ENCODE measurements at places on chromosomes 5 and 9.

DNA sequence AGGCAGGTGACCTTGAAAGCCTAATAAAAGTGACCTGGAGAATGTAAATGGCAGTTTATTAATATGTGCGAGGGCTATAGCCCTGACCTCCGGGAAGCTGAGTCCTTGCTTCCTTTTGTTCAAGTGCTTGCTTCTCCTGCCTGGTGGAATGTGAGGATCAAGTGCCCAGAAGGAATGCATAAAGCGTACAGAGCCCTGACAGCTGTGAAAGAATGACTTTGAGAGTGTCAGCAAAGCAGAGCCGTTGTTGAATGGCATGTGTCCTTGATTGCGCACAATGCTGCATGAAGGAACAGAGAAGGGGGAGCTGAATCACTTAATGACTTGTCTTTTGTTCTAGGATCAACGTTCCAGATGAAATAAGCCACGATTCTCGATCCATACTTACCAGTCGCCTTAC is 133.0 kb downstream of the SLF1 start:
- no peak for DNase-seq

- DNase-seq = no peak
These were observed 371.2 kb upstream of the RORB start for GRCh38 chr9:74125941-74126340.

DNA sequence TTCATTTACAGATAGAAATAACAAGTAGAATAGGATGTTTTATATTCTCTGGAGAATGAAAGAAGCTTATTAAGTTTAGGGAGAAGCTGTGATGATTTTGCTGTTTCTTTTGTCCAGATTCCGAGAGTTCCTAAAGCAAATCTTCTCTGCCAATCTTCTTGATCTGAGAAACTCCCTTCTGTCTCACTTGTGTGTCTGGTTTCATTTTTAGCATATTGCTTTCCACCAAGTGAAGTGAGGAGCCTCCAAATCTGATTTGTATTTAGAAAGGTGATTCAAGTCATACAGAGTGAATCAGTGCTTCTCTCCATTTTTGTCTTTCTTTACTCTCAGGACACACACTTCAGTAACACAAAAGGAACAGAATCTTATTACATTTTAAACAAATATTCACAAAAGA is 48.4 kb downstream of the STX17 start:
- DNase-seq = no peak

- DNase-seq = no peak
These were observed 77.4 kb downstream of the SEC61B start for GRCh38 chr9:99299211-99300102.

GRCh38 chr9:4463824-4464223 is 26.4 kb upstream of the SLC1A1 start:
- DNase-seq = no peak

DNA sequence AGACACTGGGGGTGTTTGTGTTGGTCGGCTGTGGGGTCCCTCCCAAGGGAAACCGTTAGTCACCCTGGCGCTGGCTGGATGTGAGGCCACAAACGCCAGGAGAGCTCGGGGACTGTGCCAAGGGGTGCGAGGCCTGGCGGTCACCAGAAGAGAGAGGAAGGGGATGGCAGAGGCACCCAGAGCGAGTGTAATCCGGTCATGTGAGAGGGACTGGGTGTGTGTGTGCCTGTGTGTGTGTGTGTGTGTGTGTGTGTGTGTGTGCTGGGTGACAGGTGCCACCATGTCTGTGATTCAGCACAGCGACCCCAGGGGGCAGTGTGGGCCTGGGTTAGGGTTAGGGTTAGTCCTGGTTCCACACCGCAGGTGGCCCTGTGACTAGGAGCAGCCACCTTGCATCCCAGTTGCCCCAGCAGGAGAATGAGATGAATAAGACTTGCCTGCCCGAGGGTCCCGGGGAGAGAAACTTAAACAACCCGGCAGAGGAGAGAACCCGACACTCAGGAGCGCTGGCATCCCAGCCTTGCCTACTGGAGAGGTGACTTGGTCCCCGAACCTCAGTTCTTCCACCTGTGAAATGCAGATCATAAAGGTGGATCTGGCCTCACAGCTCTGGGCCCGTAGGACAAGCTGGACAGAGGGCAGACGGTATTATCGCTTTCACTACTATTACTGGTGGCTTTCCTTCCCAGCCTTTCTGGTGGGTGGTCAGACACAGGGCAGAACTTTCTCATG is 1.4 kb upstream of the ADAMTSL2 start:
- DNase-seq = peak; percentile 70

DNA sequence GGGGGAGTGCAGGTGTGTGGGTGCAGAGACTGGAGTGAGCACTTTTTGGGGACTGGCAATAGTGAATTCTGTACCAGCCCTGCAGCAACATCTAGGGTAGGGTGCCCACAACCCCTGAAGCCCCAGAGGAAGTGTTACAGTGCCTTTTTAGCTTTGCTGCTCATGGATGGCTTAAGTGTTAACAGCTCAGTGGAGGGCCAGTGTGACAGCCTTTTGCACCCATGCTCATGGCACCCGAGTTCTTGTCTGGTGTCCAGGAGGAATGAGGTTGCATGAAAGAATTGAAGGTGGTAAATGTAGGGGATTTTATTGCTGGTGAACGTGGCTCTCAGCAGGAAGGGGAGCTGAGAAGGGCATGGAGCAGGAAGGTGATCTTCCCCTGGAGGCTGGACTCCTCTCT is 107.3 kb downstream of the MRPL36 start:
- no peak for DNase-seq

DNA sequence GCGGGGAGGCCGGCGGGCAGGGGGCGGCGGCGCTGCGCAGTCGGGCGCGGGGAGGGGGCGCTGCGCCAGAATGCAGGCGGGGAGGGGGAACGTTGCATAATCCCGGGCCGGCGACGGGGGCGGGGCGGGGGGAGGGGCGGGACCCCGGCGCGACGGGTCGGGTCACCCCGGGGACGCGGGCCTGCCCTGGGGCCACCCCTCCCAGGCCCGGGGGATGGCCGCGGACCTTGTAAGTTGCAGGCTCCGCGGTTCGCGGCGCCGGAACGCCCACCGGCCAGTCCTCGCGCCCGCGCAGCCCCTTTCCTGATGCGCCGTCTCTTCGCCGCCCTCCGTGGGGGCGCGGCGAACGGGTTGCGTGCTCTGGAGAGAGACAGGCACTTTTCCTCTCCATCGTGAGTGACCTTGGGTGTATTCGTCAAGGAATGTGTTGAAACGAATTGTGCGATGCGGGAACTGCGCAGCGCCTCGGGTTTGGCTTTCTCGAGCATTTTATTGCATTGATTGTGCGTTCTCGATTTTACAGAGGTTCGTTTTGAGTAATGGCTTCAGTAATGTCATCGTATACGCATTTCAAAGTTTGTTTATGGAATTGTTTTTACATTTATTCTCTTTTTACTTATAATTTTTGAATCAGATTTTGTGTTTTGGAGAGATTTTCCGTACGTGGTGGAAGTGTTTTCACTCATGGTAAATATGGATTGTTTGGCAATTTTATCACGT is 802 bp downstream of the SPIN1 start:
- peak; percentile 28 for DNase-seq

- no peak for DNase-seq
These were observed 47.7 kb upstream of the TCERG1 start for GRCh38 chr5:146399481-146399880.

DNA sequence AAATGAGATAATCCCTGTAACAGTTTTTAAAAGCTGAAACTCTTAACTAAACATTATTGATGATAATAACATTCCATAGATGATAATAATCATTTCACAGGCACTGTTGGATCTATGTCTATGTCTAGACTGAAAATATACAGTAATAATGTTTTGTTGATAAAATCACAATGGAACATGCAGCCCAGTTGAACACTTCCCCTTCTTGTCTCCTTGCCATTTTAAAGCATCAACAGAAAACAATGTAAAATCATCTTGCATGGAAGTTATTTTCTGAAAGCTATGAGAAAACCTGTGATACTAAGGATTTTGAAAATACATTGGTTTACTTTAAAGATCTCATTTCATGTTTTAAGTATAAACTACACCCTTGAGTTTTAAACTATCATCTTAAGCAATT is 1.9 kb downstream of the GAPT start:
- no peak for DNase-seq

GRCh38 chr9:108339251-108339650 is 516.5 kb downstream of the ACTL7B start:
- DNase-seq = no peak

All from activated CD4-positive, alpha-beta T cell treated with anti-CD3 and anti-CD28 coated beads, Interleukin-2, amount 50 U/mL, for 1 hour (primary cell).